Mesendoderm (in vitro differentiated cells): ENCODE measurements at places on chromosomes 4 and X.

DNA sequence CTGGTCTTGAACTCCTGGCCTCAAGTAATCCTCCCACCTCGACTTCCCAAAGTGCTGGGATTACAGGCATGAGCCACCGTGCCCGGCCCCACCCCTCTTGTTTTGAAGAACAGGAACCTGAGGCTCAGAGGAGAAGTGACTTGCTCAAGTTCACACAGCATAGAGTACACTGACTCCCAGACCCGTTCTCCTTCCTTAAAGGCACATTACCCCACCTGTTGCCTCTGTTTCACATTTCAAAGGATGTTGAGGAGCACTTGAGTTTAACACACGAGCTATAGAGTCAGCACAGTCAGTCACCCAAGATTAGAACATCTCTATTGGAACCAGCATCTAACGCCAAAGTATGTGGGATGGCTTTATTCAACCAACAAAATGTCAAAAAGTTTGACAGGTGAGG lies 51.1 kb downstream of the RAI2 start:
- DNase-seq = no peak

- no peak for DNase-seq
These were observed 36.0 kb downstream of the MAML3 start for GRCh38 chr4:140117947-140118346.

DNA sequence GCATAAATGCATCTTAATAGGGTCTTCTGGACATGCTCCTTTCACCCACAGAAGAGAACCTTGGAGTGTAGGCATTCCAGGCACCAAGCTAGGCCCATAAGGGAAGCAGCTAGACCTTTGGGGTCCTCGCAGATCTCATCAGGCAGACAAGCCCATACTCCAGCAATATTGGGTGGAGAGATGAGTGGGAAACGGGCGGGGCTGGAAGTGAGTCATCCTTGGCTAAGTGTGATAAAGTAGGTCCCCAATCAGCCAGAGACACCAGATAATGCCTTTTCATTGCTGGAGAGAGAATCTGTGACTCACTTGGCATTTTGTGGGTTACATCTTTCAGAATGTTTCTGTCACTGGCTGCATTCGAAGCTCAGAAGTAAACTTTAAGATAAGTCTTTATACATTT lies 133.3 kb upstream of the MBNL3 start:
- peak; percentile 20 for DNase-seq

- no peak for DNase-seq
These were observed 223.5 kb downstream of the ZNF674 start for GRCh38 chrX:46321676-46322075.

GRCh38 chr4:84792366-84793301 lies 173.9 kb downstream of the WDFY3 start:
- DNase-seq = no peak

DNA sequence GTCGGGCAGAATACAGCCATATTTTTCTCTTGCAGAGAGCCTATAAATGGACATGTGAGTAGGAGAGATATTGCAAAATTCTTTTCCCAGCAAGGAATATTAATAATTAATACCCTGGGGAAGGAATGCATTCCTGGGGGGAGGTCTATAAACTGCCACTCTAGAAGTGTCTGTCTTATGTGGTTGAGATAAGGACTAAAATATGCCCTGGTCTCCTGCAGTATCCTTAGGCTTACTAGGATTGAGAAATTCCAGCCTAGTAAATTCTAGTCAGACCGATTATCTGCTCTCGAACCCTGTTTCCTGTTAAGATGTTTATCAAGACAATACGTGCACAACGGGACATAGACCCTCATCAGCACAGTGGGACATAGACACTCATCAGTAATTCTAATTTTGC lies 872.6 kb downstream of the FSTL5 start:
- peak; percentile 13 for DNase-seq

DNA sequence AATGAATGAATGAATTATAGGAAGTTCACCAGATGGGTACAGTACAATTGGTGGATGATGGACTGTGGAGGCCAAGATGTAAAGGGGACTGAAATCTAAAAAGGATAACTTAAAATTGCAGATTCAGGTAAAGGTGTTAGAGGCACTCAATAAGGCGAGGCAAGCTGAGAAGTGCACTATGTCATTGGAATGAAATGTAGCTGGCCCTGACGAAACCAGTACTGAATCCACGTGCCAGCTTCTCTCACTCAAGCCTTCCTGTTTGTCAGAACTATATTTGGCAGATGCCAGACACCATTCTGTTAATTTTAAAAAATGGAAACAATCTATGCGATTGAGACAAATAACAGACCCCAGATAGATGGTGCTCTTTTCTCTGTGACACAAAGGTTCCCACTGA lies 1039.1 kb upstream of the TENM3 start:
- peak; percentile 37 for DNase-seq

DNA sequence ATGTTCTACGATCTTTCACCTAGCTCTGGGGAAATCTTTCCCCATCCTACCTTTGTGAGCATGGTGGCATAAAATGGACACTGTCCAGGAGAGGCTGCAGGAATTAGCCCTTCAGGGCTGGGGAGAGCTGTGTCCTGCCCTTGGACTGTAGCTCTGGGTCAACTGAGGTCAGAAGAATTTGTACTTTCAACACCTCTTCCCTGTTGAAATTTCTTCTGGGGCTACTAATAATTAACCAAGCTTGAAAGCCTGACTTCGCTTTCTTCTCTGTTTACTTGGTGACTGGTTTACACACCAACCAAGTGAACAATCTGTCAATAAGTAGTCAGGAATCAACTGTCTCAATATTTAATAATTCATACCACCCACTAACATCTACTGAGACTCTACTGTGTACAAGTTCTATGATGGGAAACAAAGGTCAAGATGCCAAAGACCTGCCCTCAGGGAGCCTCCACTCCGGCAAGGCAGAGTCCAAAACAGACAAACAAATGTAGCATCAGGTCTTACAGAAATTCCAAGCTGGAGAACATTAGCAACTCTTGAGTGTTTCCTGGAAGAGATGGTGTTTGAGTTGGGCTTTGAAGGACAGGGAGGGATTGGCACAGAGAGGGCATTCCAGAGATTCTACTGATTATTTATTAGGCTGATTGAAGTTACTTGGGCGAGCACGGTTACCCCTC lies 113.1 kb downstream of the ENPP6 start:
- DNase-seq = no peak

DNA sequence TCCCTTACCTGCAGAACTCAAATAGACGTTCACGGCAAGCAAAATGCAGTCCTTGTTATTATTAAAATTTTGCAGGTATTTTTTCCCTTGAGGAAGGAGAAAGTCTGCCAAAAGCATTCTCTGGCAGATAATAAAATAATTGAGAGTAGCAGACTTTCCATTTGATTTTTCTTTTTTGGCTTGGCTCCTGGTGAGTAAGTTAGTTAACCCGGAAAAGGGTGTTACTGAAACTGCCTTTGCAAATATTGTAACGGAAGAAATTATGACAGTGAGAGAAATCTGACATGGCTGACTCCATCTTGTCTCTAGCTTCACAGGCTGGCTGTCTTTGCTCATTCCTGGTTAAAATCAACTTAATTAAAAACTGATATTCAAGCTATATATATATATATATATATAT lies 100.5 kb downstream of the GPR143 start:
- DNase-seq = no peak

DNA sequence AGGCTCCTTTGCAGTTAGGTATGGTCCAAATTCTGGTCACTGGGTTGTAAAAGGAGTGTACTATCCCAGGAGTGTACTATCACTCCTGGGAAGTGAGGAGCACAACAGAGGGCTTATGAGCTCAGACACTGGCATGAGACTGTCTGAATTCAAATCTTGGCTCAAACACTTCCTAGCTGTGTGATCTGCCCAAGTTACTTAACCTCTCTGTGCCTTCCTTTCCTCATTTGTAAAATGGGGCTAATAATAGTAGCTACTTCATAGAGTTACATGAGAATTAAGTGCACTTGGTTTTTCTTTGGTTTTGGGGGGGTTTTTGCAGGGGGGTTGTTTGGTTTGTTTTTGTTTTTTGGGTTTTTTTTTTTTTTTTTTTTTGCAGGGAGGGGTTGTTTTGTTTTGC lies 152.0 kb downstream of the BCOR start:
- no peak for DNase-seq
